NCI-H1092 treated with DMSO at 0.1 percent for 48 hours (cell line): ENCODE measurements at places on chromosomes 6 and 20.

GRCh38 chr20:9615118-9615517 is 100.7 kb downstream of the LAMP5 start:
- DNase-seq, result no peak

DNA sequence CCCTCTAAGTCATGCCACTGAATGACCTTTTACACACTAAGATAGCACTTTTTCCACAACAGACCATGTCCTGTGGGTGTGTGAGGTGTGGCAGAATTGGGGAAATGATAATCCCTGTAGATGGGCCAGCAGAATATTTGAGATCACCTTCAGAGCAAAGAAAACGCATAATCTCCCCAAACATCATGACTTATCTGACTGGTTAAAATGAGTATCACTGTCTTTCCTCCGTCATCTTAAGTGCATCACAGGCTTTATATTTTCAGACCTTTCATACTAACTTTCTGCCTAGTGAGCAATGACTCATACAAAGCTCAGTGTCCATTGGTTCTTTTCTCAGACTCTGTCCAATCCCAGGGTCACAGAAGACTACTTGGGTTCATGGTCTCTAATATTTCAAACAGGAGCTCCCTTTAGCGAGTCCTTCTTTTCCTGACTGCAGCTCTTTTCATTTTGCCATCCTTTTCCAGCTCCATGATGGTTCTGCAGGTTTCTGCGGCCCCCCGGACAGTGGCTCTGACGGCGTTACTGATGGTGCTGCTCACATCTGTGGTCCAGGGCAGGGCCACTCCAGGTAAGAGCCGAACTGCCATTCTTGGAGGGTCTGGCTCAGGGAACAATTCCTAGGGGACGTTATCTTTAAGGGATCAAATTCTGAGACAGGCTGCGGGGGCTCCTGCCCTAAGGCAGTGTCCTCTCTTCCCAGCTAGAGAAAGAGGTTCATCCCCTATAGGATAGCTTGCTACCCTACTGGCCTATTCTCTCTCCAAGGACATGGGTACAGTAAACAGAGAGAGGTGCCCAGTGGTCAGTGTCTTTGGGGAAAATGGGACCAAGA is at the start of gene HLA-DPB1:
HLA-DPB1 (plus strand) TSS at position 423 of the 838 bp plus-strand sequence; CDS start at position 475, 52 bp downstream.
- no peak for DNase-seq

GRCh38 chr20:32479697-32480171 is 105.4 kb downstream of the NOL4L start:
- no peak for DNase-seq

DNA sequence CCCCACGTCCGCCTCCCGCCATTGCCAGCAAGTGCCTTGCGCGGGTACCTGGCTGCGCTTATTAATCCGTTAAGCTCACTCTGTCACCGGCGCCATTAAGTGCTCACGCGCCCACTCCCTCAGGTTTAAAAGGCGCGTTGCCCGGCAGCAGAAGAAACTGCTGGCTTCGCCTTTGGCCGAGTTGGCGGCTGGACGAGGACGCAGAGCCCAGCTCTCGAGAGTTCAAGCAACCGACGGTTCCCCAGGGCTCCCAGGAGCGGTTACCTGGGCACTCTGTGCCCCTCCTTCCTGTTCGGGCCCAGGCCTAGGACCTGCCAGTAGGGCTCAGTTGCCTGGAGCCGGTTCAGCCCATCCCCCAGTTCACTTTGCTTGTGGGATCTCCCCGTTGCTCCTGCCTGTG is at the start of gene GGTLC1:
GGTLC1 (minus strand) TSS at position 219 of the 400 bp plus-strand sequence. CDS start 2,168 bp downstream, outside the sequence.
- no peak for DNase-seq

- DNase-seq, result no peak
Observed at GRCh38 chr20:48679599-48679998, 148.2 kb downstream of the PREX1 start.

DNA sequence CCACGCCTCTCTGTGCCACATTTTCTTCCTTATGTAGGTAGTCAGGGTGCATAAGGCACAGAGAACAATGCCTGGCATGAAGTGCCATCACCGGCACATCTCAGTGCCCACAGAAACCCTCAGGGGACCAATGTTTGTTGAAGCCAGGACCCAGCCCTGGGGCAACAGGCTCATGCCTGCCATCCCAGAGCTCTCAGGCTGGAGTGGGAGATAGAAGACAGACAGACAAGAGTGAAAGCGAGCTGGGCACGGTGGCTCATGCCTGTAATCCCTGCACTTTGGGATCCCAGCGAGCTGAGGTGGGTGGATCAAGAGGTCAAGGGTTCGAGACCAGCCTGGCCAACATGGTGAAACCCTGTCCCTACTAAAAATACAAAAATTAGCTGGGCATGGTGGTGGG is 13.5 kb downstream of the EFCAB8 start:
- no peak for DNase-seq

DNA sequence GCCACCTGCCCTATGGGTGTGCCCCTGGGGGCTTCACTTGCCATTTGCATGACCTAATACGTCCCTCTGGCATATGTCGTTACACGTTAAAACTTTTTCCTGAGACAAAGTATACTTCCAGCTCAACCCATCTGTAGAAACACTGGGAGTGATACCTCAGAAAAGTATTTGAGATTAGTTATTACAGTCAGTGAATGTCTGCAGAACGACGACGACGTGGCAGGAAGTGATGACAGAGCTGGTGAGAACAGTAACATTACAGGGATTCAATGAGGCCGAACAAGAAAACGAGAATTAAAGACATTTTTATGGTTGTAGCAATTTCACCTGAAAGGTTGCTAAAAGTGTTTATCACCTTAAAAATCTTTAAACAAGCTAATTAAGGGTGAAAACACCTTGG is 40.2 kb downstream of the SASH1 start:
- no peak for DNase-seq

- no peak for DNase-seq
Observed at GRCh38 chr20:58243653-58244410, 15.4 kb upstream of the ANKRD60 start.

GRCh38 chr20:1301031-1301529 is 27.9 kb downstream of the SDCBP2 start:
- no peak for DNase-seq

DNA sequence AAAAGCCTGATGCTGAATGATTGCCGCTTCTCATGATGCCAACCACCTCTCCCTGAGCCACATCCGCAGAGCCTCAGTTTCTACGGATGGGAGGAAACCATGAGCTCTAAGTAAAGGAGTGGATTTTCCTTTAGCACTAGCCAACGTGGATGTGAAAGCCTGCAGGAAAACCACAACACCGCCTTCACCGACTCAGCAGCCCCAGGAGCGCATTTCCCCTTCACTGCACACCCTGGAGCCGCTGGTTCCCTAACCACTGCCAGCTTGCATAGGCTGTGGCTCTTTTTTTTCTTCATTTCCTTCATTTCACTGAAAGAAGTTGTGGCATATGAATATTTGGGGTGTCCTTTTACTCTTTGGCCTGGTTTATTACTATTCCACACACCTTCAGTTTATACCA is 50.5 kb upstream of the SSTR4 start:
- no peak for DNase-seq

DNA sequence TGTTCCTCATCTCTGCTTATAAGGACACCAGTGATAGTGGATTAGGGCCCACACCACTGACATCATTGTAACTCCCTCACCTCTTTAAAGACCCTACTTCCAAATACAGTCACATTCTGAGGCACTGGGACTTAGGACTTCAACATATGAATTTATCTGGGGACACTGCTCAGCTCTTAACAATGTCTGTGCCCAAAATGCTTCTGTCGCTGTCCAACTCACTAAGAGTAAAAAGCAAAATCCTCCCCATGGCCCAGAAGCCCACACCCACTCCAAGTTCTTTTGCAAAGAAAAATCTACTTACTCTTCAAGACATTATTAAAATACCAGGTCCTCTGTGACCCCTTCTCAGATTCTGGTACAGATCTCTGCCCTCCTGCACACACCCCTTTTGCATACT is 116.2 kb downstream of the TBC1D7 start:
- no peak for DNase-seq

DNA sequence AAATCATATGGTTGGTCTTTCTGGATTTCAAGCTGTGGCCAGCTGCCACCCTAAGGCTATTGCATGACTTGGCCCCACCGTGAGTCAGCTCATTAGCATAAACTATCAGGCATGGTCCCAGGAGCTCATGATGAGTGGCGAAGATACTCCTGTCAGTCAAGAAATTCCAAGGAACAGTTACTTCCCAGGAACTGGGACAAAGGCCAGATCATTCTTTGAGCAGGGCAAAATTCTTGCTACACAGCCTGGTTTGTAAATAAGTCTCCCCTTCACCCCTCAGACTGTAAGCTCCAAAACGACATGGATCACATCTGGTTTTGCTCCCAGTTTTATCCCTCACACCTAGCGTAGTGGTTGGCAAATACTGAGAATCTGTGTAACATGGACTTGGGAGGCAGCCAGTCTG is 33.0 kb upstream of the KIAA1586 start:
- DNase-seq, result no peak

DNA sequence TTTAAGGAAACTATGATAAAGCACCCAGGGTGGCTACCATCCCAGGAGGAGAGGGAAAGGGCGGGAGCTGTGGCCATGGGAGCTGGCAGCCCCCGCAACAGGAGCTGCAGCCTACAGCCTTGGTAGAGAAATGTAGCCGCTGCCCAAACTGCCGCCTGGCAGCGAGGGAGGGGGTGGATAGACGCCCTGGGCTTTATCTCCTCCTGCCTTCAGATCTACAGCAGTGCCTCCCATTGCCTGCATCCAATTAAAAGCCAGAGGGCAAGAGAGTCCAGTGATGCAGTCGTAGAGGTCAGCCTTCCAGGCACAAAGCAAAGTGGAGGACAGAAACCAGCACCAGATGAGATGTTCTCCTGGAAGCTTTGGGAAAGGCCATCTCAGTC is 35.0 kb upstream of the ZFAND3 start:
- DNase-seq, result peak; percentile 73

DNA sequence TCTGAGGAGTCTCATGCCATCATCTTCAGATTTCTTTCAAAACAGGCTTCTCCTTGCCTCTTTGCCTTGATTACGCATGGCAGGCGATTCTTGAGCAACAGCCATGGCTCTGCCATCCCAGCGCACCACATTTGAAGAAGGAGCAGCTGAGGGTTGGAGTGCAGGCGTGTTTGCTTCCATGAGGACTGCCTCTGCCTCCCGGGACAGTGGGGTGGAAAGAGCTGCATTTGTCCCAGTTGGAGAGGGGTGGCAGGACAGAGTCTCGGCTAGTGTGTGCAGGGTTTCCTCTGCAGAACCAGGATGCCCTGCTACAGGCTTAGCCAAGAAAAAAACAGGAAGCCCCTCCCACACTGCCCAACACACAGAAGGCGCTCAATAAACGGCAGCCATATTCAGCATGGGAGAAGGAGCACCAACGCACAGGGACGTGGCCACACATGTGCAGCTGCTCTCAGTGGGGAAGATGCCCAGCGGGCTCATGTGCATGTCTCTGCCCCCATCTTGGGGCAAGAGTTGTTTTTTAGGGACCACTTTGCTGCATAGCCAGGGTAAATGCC is 36.6 kb downstream of the IRF4 start:
- DNase-seq, result no peak

DNA sequence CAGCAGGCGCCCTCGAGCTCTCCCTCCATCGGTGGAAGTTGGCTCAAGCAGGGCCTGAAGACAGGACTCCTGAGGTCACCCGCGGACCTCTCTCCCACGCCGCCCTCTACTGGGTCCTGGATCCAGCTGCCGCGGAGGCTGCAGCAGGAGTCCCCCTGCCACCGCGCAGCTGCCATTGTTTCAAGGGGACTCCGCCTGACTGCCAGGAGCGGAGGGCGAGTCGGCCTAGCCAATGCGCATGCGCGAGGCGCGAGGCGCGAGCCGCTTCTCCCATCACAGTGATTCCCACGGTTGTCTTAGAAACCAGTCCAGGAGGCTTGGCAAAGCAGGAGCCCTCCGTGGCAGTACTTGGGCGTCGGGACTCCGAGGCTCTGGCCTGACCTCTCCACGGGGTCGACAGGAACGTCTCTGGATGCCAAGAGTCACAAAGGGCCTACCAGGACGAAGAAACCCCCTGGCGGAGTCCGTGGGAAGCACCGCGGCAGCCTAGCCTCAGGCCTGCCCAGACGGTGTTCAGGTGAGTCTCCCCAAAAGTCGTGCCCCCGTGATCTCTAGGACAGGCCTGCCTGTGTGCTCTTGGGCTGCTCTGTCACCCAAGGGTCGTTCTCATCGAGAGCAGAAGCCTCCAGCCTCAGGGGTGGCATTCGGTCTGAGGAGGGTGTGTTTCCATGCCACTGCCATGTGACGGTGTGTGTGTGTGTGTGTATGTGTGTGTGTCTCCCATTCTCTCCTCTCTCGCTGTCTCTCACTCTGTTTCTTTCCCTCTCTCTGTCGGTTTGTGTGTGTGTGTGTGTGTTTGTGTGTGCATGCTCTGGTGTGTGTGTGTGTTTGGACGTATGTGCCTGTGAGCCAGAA is 290.6 kb upstream of the ZNF337 start:
- DNase-seq, result peak; percentile 67

DNA sequence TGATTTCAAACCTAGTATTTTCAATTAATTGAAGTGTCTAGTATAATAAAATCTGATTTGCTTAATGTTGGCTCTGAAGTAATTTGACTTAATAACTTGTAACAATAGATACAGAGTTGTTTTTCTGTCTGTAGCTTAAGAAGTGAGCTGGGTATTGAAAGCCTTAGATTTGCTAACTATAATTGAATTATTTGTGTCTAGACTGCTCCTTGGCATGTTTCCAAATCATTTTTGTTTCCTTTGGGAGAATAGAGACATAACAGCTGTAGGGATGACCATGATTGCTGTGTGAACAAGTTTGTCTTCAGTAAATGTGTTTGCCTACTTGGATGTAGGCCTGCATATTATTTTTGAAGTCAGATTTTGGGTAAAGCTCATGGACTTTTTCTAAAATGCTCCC is 115.4 kb downstream of the SCAF8 start:
- peak; percentile 65 for DNase-seq

GRCh38 chr20:49542514-49542991 is 25.4 kb downstream of the PTGIS start:
- no peak for DNase-seq

GRCh38 chr20:62123450-62124118 is 1.3 kb downstream of the LSM14B start:
- no peak for DNase-seq

DNA sequence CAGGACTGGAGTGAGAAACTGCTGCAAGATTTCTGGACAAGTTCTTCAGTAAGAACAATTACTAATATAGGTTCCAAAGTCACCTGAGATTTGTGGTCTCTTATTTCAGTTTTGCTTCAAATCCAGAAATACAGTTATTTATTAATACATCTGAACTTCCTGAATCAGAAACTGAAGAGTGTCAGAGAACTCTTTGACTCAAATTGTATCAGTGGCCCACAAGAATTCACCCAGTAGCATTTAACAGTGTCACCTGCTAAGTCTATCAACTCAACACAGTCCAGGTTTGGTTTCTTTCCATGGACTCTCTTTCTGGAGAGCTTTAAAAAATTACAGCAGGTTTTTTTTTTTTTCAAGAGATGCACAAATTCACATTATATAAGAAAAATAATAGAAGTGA is 18.8 kb upstream of the NHSL1 start:
- no peak for DNase-seq

- no peak for DNase-seq
Observed at GRCh38 chr6:5705252-5705651, 301.5 kb downstream of the NRN1 start.

GRCh38 chr6:208938-209337 is 83.3 kb upstream of the DUSP22 start:
- no peak for DNase-seq
